ENCODE measurements at places on chromosomes 5 and 9. TPM values are rescaled to one million over a fixed set of nuclear protein-coding genes. Genes with fewer than 3 reads are reported as not detected.

The SH2D3C gene
- 2.8 TPM for total RNA-seq

DNA sequence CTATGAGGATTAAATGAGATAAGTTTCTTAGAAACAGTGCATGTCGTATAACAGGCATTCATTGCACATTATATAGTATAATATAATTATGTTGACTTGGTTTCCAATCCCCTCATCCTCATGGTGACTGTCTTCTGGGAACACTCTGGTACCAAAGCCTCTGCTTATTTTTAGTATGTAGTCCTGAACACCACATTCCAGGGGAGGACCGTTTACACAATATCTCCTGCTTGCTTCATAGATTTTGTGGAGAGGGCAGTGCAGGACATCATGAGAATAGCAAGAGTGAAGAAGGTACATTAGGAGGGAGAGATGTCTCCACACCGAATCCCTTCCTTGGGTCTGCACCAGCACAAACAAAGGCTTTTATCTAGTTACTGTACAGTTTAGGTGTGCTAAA is 20.5 kb upstream of the BHMT start:
- no peak for DNase-seq

GRCh38 chr5:32004404-32004803 is 169.7 kb downstream of the GOLPH3 start:
- DNase-seq = no peak

- DNase-seq = peak; percentile 28
These were observed 69.1 kb downstream of the ARRDC3 start for GRCh38 chr5:91313757-91314673.

DNA sequence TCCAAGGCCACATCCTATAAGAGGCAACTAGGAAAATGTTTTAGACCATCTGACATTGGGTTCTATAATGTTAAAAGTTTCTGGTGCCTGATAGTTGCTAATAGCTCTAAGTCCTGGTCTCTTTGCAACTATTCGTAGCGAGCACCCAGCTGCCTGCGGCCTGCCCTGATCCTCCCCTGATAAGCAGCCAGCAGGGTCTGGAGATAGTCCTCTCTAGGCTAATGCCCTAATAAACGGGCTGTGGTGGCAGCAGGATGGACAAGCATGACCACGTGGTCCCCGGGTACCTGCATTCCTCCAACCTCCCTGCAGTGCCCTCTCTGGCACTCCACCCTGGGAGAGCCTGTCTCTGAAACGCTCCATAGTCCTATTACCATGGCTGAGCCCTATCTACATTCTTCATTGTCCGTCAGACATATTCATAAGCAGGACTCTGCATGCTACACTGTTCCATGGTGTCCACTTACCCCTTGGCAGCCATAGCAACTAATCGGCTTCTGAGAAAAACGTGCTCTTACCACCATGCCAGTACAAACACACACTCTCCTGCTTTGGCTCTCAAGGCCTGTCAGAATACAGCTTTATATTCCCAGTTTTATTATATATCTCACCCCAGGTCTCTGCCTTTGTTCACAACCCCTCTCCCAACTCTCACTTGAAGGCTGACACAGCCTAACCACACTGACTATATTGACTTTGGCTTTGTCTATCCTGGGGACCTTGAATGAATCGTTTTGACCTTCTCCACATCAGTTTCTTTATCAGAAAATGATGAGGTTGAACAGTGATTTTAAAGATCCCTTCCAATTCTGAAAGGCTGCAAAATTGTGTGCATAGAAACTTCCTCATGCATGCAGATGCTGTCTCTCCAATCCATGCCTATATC is 49.9 kb upstream of the DAPK1 start:
- no peak for DNase-seq

- peak; percentile 38 for DNase-seq
These were observed 7.1 kb upstream of the AFAP1L1 start for GRCh38 chr5:149264439-149265067.

DNA sequence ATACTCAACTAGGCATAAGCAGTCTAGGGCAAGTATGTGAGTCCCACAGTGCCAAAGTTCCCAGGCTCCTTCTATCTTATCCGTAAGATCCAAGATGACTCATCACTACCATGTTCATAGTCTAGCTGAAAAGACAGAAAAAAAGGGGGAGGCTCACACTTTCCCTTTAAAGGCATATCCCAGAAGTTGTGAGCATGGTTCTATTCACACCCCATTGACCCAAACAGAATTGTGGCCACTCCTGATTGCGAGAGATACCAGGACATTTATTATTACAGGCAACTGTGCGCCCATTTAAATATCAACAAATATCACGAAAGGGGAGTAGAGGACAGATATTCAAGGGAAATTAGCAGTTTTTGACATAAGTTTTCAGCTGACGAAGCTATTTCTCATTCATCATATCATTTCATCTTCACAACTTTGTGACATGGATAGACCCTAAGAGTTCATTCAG is 8.1 kb upstream of the PFDN1 start:
- DNase-seq = no peak

- no peak for DNase-seq
These were observed 192.4 kb upstream of the EFNA5 start for GRCh38 chr5:107863125-107863524.

- DNase-seq = peak; percentile 19
These were observed 82.2 kb upstream of the ICE1 start for GRCh38 chr5:5340206-5340729.

The OTULINL gene
- 72.0 TPM for total RNA-seq

GRCh38 chr5:80466669-80467485 is 21.0 kb upstream of the FAM151B start:
- no peak for DNase-seq

DNA sequence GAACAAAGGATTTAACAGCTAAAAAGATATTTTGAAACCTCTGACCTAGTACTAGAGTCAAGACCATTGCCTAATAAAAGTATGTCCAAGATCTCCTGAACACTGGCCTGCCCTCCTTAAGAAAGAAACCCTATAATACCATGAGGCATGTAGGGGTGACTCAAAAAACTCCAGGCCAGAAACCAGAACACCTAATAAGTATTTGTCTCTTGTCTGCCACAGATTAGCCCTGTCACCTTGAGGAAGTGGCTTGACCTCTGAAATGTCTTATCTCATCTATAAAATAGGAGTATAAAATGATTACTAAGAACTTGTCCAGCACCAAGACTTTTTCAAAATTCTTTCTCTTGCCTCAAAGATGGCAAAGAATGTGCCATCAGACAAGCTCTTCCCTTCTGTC is 125.5 kb upstream of the RASGRF2 start:
- DNase-seq = no peak

DNA sequence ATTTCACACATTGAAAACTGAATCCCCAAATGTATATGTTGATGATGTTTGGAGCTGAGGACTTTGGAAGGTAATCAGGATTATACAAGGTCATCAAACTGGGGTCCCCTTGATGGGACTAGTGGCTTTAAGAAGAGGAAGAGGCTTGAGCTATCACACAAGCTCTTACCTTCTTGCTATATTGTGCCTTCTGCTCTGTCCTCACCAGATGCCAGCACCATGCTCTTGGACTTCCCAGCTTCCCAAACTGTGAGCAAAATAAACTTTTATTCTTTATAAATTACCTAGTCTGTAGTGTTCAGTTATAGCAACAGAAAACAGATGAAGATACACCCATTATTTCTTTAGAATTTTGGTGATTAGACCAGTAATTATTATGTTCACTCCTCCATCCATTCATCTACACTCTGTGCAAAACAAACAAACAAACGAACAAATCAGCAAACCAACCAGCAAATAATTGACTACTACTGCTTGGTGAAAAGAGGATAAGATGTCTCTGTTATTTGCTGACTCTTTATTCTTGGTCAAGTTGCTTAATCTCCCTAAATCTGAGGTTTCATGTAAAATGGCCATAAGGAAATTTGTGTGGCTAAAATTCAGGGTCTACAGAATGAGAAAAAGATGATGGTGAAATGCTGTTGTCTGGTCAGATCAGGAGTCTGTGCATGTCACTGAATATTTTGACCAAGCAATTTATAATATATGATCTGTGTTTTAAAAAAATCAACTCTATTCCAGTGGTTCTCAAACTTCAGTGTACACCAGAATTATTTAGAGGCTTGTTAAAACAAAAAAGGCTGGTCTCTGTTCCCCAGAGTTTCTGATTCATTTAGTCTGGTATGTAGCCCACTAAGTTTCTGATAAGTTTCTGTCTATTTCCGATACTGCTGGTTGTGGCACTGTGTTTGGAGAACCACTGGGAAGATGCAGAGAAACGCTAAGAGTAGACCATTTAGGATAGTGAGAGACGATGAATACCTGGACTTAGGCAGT is 854.1 kb downstream of the MAT2B start:
- DNase-seq = no peak

DNA sequence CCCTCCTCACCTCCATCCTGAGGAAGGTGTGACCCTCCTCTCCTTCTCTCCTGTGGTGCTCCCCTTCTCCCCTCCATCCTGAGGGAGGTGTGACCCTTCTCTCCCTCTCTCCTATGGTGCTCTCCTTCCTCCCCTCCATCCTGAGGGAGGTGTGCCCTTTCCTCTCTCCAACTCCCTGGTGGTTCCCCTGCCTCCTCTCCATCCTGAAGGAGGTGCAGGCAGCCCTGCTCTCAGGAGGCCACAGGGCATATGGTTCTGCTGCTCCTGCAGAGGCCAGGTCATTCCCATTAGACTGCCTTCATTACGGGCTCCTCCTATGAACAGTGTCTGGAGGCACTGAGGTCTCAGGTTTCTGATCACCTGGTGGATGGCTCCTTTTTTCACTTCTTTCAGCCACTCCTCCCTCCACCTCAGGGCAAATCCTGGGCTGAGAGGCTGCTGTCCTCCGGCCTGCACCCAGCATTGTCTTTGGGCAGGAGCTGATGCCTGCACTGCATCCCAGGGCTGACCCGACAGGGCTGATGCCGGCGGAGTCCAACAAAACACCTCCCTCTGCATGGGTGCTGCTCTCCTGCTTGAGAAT is 197.1 kb downstream of the MED10 start:
- no peak for DNase-seq
